ENCODE measurements at places on chromosomes 2 and 18.

DNA sequence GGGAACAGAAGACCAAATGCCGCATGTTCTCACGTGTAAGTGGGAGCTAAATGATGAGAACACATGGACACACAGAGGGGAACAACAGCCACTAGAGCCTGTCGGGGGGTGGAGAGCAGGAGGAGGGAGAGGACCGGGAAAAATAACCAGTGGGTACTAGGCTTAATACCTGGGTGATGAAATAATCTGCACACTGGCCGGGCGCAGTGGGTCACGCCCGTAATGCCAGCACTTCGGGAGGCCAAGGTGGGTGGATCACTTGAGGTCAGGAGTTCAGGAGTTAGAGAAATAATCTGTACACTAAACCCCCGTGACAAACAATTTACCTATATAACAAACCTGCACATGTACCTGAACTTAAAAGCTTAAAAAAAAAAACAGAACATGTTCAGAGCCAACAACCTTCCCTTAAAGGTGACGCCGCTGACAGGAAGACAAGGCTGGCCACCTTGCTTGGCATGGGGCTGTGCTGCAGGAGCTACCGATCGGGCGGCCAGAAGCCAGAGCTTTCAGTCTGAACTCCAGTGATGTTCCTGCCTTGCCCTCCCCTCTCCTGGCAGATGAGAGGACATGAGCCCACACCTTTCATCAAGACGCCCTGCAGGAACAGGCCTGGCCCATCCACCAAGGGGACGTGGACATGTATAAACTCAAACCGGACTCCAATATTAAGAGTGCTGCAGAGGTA, 11.2 kb downstream of the SLC66A2 start:
- DNase-seq = no peak

GRCh38 chr18:7172611-7173010, 55.0 kb upstream of the LAMA1 start:
- no peak for DNase-seq

- DNase-seq = no peak
Observed at GRCh38 chr2:205835251-205835791, 153.0 kb downstream of the NRP2 start.

DNA sequence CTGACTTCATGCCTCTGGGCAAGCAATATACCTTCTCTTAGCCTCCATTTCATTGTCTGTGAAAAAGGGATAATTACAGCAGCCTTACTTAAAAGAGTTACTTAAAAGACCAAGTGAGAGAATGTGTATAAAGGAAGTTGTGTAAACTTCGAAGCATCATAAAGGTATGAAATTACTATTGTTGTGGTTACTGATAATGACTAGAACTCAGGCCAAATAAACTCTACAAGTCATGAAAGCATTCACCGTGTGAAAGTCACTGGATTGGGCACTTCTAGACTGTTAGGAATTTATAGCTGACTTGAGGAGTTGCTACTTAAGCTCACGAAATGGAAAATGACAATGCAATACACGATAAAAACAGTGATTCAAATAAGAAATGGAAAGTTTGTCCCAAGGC, 67.4 kb upstream of the HAAO start:
- no peak for DNase-seq

DNA sequence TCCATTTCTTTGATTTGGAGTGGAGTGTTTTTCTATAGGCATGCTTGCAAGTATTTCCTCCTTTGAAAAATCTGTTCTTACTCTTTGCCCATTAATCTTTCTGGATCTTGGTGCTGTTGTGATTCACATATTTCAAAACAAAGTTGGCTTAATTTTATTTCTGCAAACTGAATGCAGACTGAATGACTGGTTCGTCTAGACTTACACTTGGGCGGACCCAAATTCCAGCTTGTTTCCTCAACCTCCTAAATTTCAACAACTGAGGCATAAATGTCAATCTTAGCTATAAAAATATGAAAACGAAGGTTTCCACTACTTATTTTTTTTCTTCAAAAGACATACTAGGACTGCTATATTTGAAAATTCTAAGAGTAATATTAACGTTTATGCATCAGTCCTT, 59.0 kb downstream of the ANKRD44 start:
- no peak for DNase-seq

DNA sequence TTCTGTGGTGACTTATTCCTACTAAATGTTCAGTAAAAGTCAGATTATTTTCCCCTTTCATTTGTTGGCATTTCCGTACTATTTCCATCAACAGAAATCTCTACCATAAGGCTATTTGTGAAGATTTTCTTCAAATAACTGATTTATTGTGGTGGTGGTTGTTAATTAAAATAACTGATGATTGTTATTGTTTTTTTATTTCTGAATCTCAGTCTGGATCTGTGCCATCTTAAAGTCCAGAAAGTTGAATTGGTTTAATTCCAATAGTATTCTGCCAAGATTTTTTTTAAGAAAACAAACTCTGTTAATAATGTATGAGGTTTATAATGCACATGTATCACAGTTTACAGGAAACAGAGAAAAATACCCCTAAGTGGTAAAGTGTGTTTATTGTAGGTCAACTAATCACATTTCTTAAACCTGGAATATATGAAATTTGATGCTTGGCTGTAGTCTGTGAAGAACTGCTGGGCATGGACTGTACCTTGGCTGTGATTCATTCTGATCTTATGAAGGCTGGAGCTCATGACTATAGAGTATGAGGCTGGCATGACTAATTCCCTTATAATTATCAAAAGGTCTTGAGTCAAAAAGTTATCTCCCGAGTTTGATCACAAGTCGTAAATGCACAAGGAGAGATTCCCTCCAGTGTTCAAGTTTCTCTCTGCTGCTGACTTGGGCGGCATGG, 134.2 kb upstream of the RND3 start:
- no peak for DNase-seq

GRCh38 chr2:168155046-168155445, 92.3 kb downstream of the STK39 start:
- DNase-seq = no peak

DNA sequence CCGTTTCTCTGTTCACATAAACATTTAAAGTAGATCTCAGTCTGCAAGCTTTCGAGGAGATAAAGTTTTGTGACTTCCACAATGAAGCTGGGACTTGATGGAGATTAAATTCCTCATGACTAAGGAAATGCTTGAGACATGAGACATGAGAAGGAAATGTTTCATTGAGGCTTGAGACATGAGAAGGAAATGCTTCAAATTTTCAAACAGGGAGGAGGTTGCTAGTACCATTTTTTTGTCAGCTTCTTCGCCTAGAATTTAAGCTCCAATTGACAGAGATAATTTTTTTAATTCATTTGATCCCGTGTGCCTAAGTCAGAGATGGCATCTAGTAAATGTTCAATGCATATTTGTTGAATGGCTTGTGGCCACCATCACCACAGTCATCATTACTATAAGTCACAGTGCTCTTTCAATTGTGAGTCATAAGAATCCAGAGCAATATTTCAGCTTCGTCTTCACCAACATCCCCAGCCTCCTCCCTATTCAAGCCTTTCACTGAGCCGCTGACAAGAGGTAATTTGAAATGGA, 543 bp upstream of the MARCHF4 start:
- no peak for DNase-seq

DNA sequence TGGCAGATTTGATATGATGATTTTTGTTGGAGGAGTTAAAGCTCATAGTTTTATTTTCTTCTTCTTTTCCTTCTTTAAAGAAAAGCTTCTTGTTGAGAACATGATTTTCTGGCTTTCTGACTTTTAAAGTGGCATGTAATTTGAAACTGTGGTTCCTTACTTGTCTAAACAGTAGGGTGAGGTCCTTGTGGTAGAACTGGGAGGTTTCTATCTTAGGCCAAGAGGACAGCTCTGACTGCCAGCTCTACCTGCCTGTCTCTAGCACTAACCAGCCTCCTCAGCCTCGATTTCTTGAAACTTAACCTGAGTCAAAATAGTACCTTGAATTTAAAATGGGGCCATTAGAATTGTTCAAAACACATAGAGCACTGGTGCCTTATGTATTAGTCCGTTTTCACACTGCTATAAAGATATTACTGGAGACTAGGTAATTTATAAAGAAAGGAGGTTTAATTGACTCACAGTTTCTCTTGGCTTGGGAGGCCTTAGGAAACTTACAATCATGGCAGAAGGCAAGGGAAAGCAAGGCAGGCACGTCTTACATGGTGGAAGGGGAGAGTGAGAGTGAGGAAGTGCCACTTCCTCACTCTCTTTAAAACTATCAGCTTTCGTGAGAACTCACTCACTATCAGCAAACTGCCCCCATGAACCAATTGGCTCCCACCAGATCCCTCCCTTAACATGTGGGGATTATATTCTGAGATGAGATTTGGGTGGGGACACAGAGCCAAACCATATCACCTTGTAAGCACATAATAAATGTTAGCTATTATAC, 119.0 kb downstream of the CERS6 start:
- DNase-seq = no peak

DNA sequence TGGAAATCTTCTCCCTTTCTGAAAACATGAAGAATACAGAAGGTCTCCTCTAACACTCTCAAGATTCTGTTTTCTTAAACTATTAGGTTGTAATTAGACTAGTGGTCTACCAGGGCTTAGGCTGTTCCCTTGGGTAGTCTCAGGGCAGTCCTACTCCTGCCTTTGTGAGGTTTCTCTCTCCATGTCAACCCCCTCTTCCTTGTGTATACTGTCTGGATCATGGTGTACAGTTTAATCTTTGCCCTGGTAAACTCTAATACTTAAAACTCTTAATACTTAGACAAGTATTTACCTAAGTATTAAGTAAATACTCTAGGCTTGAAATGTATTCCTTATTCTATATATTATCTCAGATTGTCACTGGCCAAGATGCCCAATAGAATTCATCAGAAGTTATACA, 480.3 kb upstream of the TNP1 start:
- DNase-seq = no peak

GRCh38 chr18:46754661-46755292, 2.1 kb downstream of the ST8SIA5 start:
- DNase-seq = no peak

- no peak for DNase-seq
Observed at GRCh38 chr2:224412141-224413015, 10.5 kb upstream of the FAM124B start.

- DNase-seq = no peak
Observed at GRCh38 chr2:225411452-225411851, 11.9 kb downstream of the NYAP2 start.

DNA sequence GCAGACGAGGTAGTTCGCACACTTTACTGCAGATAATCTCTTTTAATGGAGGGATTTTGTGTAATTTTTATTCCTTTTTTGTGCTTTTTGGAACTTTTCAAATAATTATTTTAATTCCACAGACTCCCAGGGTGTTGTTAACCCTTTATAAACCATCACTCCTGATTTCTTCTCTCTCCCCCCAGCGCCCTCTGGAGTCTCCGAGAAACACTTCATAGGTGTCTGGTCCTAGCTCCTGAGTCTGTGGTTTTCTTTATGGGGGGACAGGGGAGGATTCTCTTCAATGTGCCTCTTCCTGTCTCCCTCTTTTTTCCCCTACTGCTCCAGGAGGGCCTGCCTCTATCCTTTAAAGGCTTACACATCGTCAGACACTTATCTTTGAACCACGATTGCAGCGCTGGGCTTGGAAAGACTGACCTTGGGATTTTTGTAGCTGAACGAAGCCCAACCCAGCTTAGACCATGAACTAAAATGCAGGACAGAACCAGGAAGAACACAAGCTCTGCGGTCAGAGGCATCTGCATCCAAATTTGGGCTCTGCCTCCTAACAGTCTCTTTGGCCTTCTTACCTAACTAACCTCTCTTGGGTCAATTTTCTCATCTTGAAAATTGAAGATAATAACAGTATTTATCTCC, 7.1 kb upstream of the PKDCC start:
- no peak for DNase-seq

DNA sequence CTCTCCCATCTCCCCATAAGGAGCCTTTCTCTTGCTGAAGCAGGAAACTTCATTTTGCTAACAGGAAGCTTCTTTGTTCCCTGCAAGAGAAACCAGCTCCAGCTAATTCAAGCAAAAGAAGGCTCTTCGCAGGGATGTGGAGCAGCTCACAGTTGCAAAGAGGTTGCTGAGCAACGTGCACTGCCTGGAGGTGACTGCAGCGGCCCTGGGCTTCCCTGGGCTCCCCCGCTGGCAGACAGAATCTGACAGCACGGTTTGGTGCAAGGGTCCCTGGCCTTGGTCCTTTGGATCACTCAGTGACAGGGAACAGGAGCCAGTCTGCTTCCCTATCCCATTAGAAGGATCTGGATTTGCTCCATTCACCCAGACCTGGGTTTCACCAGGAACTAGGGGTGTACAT, 25.8 kb downstream of the GPR55 start:
- DNase-seq = no peak

GRCh38 chr2:169778446-169778845, 20.2 kb upstream of the SSB start:
- no peak for DNase-seq

DNA sequence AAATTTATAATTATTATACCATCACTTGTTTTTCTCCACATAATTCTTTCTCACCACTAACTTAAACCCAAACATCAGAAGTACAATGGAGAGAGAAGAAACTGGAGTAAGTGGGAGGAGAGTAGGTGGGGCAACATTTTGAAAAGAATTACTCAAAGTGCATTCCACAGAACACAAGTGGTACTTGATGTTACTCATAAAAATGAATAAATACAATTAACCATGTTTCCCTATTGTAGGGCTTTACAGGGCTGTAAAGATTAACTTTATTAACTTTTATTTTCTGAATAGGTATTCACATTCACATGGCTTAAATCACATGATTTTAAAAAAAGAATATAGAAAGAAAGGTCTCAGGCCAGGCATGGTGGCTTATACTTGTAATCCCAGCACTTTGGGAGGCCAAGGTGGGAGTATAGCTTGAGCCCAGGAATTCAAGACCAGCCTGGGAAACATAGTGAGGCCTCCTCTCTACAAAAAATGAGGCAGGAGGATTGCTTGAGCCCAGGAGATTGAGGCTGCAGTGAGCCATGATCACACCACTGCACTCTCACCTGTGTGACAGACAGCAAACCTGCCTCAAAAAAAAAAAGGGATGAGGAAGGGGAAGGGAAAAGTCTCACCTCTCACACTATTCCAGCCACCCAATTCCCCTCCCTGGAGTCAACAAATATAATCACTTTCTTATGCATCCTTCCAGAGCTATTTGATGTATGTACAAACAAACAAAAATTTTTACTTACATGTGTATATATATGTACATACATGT, 47.1 kb downstream of the KCNG3 start:
- no peak for DNase-seq

- no peak for DNase-seq
Observed at GRCh38 chr2:109373791-109374547, 239.8 kb downstream of the SEPTIN10 start.

DNA sequence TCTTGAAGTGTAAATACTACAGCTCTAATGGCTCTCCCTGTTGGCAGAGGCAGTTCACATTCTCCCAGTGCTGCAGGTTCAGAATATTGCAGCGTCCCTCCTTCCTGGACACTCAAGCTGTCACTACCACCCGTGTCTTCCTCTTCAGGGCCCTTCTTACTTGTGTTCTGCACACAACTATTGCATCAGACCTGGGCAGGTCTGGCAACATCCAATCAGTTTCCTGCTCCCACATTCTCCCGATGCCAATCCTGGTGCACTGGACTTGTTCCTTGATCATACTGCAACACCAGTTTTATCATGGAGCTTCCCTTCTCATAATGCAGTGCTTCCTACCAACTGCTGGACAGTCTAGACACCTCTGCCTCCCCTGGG, 161.5 kb downstream of the CAPN13 start:
- DNase-seq = no peak
